Progenitor cell of endocrine pancreas (in vitro differentiated cells): ENCODE measurements at places on chromosomes 1 and 21. TPM values are rescaled to one million over a fixed set of nuclear protein-coding genes. Genes with fewer than 3 reads are reported as not detected.

DNA sequence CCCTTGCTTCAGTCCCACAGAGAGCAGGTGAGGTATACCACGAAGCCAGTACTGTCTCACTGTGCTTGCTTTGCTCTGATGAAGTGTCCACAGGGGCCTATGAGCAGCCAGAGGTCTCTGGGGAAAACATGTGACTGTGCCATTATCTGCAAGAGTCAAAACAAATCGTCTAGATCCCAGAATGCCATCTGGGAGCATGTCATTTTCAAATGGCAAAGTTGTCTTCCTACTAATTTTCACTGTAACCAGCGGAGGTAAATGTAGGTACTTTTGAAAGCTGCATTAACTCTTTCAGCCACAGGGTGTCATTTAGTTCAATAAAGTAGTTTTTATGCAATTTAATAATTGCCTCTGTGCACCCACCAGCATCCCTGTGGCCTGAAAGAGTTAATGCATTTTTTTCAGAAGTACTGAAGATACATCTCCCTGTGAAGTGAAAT lies 173.6 kb upstream of the SGIP1 start:
- no peak overlapping the region for H3K4me3 ChIP-seq
- H3K27ac ChIP-seq: no peak overlapping the region
- peaks cover 17% of the 10 kb centered on the region for H3K27me3 ChIP-seq
- no peak for DNase-seq

- H3K4me1 ChIP-seq: peaks cover 13% of the 10 kb centered on the region
- DNase-seq: no peak
- H3K4me3 ChIP-seq: no peak overlapping the region
Measured at GRCh38 chr1:11335417-11336056, 62.5 kb downstream of the UBIAD1 start.

GRCh38 chr1:111679541-111679940 lies 59.7 kb downstream of the INKA2 start:
- peaks cover 71% of the 10 kb centered on the region for H3K36me3 ChIP-seq
- peaks cover 3% of the 10 kb centered on the region for H3K4me1 ChIP-seq
- no peaks in the 10 kb centered on the region for H3K27me3 ChIP-seq
- DNase-seq: no peak
- no peak overlapping the region for H3K27ac ChIP-seq
- no peak overlapping the region for H3K4me3 ChIP-seq

- no peaks in the 10 kb centered on the region for H3K36me3 ChIP-seq
- H3K4me1 ChIP-seq: no peaks in the 10 kb centered on the region
- no peak for DNase-seq
- no peaks in the 10 kb centered on the region for H3K27me3 ChIP-seq
Measured at GRCh38 chr1:73475316-73475870, 722.6 kb downstream of the LRRIQ3 start.

- H3K36me3 ChIP-seq: no peaks in the 10 kb centered on the region
- no peak overlapping the region for H3K4me3 ChIP-seq
- no peak for DNase-seq
- H3K27ac ChIP-seq: no peak overlapping the region
- H3K4me1 ChIP-seq: peaks cover 6% of the 10 kb centered on the region
Measured at GRCh38 chr1:186079084-186079684, 295.9 kb downstream of the TPR start.

GRCh38 chr1:29121936-29122681 lies 1.6 kb downstream of the TMEM200B start:
- H3K27ac ChIP-seq: peak overlapping the region; percentile 77
- DNase-seq: peak; percentile 38
- peaks cover 12% of the 10 kb centered on the region for H3K36me3 ChIP-seq
- peaks cover 8% of the 10 kb centered on the region for H3K4me1 ChIP-seq

GRCh38 chr21:29163341-29164115 lies 33.1 kb downstream of the MAP3K7CL start:
- no peak overlapping the region for H3K27ac ChIP-seq
- no peak for DNase-seq
- no peaks in the 10 kb centered on the region for H3K36me3 ChIP-seq
- no peak overlapping the region for H3K4me3 ChIP-seq
- no peaks in the 10 kb centered on the region for H3K4me1 ChIP-seq
- no peaks in the 10 kb centered on the region for H3K27me3 ChIP-seq

GRCh38 chr1:168834225-168834872 lies 105.3 kb upstream of the DPT start:
- no peak overlapping the region for H3K4me3 ChIP-seq
- H3K36me3 ChIP-seq: no peaks in the 10 kb centered on the region
- no peak overlapping the region for H3K27ac ChIP-seq
- peaks cover 25% of the 10 kb centered on the region for H3K4me1 ChIP-seq

DNA sequence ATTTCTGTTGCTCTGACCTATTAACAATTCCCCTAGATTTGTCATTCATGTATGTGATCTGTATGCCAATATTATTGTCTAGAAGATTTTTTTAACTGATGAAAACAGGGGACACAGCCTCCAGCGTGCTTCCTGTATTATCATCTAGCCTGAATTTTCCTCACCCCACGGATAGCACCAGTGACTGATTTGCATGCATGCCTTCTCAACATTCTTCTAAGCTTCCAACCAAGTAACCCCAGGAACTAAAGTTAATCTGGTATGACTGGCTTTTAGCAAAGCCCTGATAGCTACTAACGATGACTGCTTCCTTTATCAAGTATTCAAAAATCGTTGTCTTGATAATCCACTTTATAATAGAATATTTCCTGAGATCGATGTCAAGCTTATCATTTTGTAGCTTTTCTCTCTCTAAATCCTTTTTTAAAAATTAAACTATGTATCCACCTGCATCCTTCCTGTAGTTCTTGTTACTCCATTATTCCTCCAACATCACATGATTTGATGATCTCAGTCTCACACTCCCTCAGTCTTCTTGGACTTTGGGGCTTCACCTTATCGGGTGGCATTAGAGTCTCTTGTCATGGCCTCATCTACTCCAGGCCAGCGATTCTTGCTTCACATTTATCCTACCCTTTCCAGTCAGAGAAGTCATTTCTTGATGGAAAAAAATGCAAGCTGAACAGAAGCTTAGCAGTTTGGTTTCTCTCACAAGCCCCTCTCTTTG lies 19.0 kb downstream of the BCAR3 start:
- no peaks in the 10 kb centered on the region for H3K27me3 ChIP-seq
- H3K4me1 ChIP-seq: peaks cover 24% of the 10 kb centered on the region
- peak overlapping the region; percentile 69 for H3K27ac ChIP-seq
- no peak overlapping the region for H3K4me3 ChIP-seq
- no peak for DNase-seq

DNA sequence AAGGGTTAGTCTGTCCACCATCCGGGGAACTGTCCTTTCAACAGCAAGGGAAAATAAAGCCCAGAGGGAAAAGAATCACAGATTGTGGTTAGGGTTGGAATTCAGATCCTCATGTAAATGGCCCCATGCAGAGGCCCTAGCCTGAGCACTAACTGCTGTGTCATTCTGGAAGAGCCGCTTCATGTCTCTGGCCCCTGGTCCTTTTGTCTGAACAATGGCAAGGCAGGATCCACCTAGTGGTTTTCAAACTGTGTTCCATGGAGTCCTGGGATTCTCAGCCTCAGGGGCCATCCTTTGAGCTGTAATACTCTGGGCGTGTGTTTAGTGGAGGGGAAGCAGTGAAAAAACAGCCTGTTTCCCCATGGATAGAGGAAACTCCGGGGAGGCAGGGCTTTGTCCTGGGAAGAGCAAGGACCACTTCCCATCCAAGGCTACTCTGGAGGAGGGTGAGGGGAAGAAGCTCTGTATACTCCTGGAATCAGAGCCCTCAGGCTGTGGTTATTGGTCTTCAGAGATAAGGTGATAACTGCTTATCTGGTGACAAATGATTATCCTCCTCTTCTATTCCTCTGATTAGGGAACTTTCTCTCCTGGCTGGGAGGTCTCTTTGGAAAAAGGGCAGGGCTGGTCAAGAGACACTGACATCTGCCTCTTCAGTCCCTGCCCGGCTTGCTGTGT lies 19.2 kb downstream of the PAX7 start:
- H3K36me3 ChIP-seq: no peaks in the 10 kb centered on the region
- no peak overlapping the region for H3K4me3 ChIP-seq
- peaks cover 11% of the 10 kb centered on the region for H3K4me1 ChIP-seq

GRCh38 chr1:178664278-178664677 lies 60.8 kb upstream of the RALGPS2 start:
- peaks cover 7% of the 10 kb centered on the region for H3K27me3 ChIP-seq
- no peak for DNase-seq
- H3K27ac ChIP-seq: no peak overlapping the region
- no peaks in the 10 kb centered on the region for H3K4me1 ChIP-seq

GRCh38 chr21:17002594-17003257 lies 510.1 kb upstream of the CXADR start:
- peaks cover 2% of the 10 kb centered on the region for H3K4me1 ChIP-seq
- H3K27me3 ChIP-seq: no peaks in the 10 kb centered on the region
- DNase-seq: no peak
- no peak overlapping the region for H3K27ac ChIP-seq
- H3K4me3 ChIP-seq: no peak overlapping the region

DNA sequence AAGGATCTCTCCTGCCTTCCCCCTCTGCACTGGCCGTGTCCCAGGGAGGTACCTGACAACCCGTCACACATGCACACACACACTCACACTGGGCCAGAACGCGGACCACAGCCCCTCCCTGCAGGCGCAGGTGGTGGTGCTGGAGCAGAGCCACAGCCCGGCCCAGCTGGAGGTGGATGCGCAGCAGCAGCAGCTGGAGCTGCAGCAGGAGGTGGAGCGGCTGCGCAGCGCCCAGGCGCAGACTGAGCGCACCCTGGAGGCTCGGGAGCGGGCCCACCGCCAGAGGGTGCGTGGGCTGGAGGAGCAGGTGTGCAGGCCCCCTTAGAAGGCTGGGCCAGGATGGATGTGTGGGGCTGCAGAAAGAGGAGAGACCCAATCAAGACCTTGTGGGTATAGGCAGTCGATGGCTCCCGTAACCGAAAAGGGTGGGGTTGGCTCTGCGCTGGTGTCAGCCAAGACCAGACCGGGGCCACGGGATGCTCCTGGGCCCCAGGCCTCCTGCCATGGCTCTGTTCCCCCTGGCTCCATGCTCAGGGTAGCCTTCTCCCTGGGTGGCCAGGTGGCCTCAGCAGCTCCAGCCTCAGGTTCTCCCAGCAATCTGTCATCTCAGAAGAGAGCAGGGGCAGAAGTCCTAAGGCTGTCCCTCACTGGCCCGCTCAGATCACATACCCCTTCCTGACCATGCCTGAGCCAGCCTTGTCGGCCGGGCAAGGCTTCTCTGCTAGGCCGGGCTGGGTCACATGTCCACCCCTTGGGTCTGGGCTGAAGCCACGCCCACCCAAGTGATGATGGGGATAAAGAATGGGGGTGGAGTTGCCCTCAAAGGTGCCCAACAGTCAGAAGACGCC lies 8.9 kb downstream of the MFAP2 start:
- no peak for DNase-seq
- no peaks in the 10 kb centered on the region for H3K27me3 ChIP-seq
- peaks cover 6% of the 10 kb centered on the region for H3K36me3 ChIP-seq

GRCh38 chr1:235073331-235073967 lies 55.2 kb downstream of the TOMM20 start:
- peaks cover 37% of the 10 kb centered on the region for H3K4me1 ChIP-seq
- H3K27me3 ChIP-seq: no peaks in the 10 kb centered on the region
- DNase-seq: no peak
- no peaks in the 10 kb centered on the region for H3K36me3 ChIP-seq
- H3K27ac ChIP-seq: peak overlapping the region; percentile 91
- no peak overlapping the region for H3K4me3 ChIP-seq

Gene PAQR6
- total RNA-seq: 21.5 and 22.3 TPM in 2 replicates

Gene AADACL3
- total RNA-seq: not detected in 2 replicates

Gene SPOCD1
- total RNA-seq: 0.36 and 0.91 TPM in 2 replicates

Gene SELP
- not detected in 2 replicates for total RNA-seq

Gene LRIF1
- total RNA-seq: 10.4 and 10.8 TPM in 2 replicates
